Sigmoid colon (tissue), 7 donors: ENCODE measurements at places on chromosomes 4 and X. TPM values are rescaled to one million over a fixed set of nuclear protein-coding genes. Genes with fewer than 3 reads are reported as not detected.

GRCh38 chrX:148784856-148785255 lies 284.4 kb downstream of the AFF2 start:
- no peak overlapping the region for H3K27ac ChIP-seq
- no peak for DNase-seq
- no peaks in the 10 kb centered on the region for H3K4me1 ChIP-seq
- no peaks in the 10 kb centered on the region for H3K27me3 ChIP-seq

- no peak overlapping the region for H3K4me3 ChIP-seq
- no peak overlapping the region for H3K27ac ChIP-seq
- no peak for DNase-seq
- H3K27me3 ChIP-seq: no peaks in the 10 kb centered on the region
Measured at GRCh38 chr4:118846979-118847378, 11.1 kb upstream of the SEC24D start.

GRCh38 chr4:14000091-14000814 lies 372.7 kb upstream of the BOD1L1 start:
- DNase-seq: no peak
- H3K4me1 ChIP-seq: no peaks in the 10 kb centered on the region
- H3K4me3 ChIP-seq: no peak overlapping the region
- H3K27ac ChIP-seq: no peak overlapping the region
- H3K27me3 ChIP-seq: no peaks in the 10 kb centered on the region
- no peaks in the 10 kb centered on the region for H3K36me3 ChIP-seq

HDAC6 gene
- 22.2 TPM for polyA plus RNA-seq

- DNase-seq: no peak
- H3K4me1 ChIP-seq: no peaks in the 10 kb centered on the region
- no peak overlapping the region for H3K27ac ChIP-seq
Measured at GRCh38 chr4:69689599-69689998, 36.6 kb upstream of the UGT2A1 start.

S100P gene
- polyA plus RNA-seq: 110 TPM

DDIT4L gene
- not detected for polyA plus RNA-seq

EVC2 gene
- not detected for polyA plus RNA-seq

FATE1 gene
- not detected for polyA plus RNA-seq

GRCh38 chr4:16264798-16265197 lies 38.5 kb upstream of the TAPT1 start:
- no peaks in the 10 kb centered on the region for H3K27me3 ChIP-seq
- no peak for DNase-seq
- peaks cover 3% of the 10 kb centered on the region for H3K4me1 ChIP-seq
- no peaks in the 10 kb centered on the region for H3K36me3 ChIP-seq
- no peak overlapping the region for H3K27ac ChIP-seq

XK gene
- polyA plus RNA-seq: 9.3 TPM

DNA sequence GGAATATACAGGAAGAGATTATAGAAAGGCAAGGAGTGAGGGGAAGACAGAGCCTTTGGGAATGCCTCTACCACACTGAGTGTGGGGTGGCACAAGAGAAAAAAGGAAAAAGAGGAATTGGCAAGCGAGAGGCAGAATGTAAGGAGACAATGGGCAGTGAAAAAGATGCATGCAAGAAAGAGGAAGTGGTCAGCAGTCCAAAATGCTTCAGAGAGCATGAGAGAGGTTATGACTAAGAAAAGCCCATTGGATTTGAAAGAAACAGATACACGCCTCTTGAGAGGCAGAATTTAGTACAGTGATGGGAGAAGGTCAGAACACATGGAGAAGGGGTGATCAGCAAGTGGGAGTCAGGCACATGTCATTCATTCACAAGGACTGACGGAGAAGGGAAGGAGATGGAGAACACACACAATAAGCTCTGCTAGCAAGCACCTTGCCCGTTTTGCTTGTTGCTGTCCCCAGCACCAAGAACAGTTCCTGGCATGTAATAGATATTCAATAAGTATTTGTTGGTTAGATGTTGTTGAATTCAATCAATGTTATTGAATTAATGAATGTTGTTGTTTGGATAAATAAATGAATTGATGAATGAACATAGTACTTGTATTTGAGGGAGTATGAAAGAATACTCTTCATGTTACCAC lies 6.3 kb downstream of the DCHS2 start:
- no peak overlapping the region for H3K4me3 ChIP-seq
- DNase-seq: no peak

DNA sequence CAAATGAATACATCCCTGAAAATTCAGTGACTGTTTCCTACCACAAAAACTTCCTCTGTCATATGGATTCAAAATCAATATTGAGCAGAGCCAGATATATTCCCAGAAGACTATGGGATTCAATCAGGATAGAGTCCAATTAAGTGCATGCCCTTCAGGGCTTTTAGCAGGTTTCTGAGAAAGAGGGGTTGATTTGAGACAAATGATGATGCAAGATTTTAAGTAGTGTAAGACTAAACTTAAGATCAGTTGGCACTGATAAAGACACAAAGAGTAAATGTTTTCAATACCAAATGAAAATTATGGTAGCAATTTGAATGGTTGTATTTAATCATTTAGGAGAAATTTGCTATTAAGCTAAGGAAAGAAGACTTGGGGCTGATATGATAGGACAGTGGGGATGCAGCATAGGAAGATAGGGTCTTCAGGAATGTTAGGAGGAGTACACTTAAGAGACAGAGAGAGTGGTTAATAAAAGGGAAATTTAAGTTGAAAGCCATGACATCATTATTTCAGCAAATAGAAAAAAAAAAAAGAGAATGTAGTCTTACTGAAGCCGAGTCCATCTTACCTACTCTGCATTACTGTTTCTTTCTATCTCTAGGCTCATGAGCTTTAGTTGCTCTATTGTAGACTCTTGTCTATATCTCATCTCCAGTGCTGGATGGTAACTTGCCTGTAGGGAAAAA lies 32.0 kb upstream of the XK start:
- no peaks in the 10 kb centered on the region for H3K4me1 ChIP-seq
- no peaks in the 10 kb centered on the region for H3K27me3 ChIP-seq
- H3K36me3 ChIP-seq: no peaks in the 10 kb centered on the region
- H3K4me3 ChIP-seq: no peak overlapping the region

- H3K4me1 ChIP-seq: no peaks in the 10 kb centered on the region
- H3K4me3 ChIP-seq: no peak overlapping the region
- DNase-seq: no peak
- no peaks in the 10 kb centered on the region for H3K27me3 ChIP-seq
Measured at GRCh38 chrX:46961574-46962283, 49.5 kb downstream of the JADE3 start.

- H3K4me3 ChIP-seq: no peak overlapping the region
- no peaks in the 10 kb centered on the region for H3K36me3 ChIP-seq
- H3K27ac ChIP-seq: no peak overlapping the region
- DNase-seq: no peak
Measured at GRCh38 chrX:47808904-47809788, 27.6 kb upstream of the ZNF81 start.

GRCh38 chr4:121863799-121864198 lies 6.5 kb downstream of the BBS7 start:
- H3K4me3 ChIP-seq: no peak overlapping the region
- H3K27me3 ChIP-seq: no peaks in the 10 kb centered on the region
- H3K27ac ChIP-seq: no peak overlapping the region
- no peaks in the 10 kb centered on the region for H3K4me1 ChIP-seq
- no peak for DNase-seq

MMRN1 gene
- polyA plus RNA-seq: 14.6 TPM

DNA sequence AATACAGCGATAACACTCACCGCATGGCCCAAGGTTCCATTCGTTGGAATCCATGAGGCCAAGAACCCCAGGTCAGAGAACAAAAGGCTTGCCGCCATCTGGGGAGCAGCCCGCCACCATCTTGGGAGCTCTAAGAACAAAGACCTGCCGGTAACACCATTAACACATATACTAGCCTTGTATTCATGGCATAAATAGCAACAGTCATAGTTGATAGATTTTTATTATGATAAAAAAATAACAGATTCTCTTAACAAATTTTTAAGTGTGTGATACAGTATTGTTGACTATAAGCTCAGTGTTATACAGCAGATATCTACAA lies 309.4 kb downstream of the GLUD2 start:
- no peaks in the 10 kb centered on the region for H3K27me3 ChIP-seq
- H3K4me1 ChIP-seq: no peaks in the 10 kb centered on the region
- no peak for DNase-seq
- no peaks in the 10 kb centered on the region for H3K36me3 ChIP-seq
- no peak overlapping the region for H3K27ac ChIP-seq

DNA sequence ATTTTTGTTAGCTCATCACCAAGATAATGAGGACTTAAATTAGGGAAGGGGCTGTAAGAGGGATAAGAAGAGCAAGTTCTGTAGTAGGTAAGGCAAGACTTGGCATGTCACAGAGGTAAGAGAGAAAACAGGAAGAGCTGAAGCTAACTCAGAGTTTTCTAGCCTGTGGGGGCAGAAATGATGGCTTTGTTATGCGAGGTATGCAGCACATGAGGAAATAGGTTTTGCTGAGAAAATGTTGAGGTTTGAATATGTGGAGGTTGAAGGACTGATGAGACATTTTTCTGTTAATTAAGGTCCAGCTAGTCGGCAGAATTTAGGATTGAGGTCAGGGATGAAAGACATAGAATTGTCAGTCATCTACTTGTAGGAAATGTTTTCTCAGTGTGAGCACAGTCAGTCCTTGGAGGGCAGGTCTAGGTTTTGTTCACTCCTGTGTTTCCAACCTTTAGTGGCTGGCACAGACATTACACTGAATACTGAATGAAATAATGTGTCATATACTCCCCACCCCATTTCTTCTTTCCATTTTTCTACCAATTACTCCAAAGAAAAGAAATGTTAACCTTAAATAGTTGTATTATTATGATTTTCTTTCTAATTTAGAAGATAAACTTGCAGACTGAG lies 154.0 kb upstream of the AADAT start:
- no peak overlapping the region for H3K27ac ChIP-seq
- no peak for DNase-seq
- H3K27me3 ChIP-seq: no peaks in the 10 kb centered on the region

DNA sequence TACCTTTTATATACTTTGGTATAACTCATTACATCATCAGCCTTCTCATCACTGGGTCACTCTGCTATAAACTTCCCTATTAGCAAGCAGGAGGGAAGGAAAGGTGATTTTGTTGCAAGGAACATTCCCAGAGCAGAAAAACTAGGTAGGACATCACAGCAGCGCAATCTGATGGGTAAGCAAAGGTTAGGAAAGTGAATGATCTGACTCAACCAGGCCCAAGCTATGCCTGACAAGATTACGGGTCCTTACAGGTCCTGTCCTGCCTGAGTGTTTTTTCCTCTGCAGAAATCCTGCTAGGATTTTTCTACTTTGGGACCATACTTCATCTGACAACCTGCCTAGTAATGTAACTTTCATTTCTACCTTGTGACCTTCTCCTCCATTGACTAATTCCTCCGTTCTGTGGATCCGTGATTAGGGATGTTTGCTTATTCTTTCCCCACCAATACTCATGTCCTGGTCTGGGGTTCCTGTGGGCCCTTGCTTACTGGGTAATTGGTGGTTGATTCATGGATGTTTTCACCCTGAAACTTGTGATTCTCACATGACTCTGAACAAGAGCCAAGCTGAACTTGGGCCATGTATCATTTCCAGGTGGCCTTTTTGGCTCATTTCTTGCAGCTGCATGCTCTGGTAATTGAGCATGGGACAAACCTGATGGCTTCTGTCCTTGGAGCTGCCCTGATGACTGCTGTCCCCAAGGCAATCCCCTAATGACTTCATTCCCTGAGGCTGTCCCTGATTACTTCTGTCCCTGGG lies 111.9 kb upstream of the KIT start:
- H3K27ac ChIP-seq: no peak overlapping the region
- DNase-seq: no peak
- H3K27me3 ChIP-seq: no peaks in the 10 kb centered on the region
- no peak overlapping the region for H3K4me3 ChIP-seq
- no peaks in the 10 kb centered on the region for H3K36me3 ChIP-seq
- no peaks in the 10 kb centered on the region for H3K4me1 ChIP-seq

VEGFD gene
- polyA plus RNA-seq: not detected

- H3K27me3 ChIP-seq: no peaks in the 10 kb centered on the region
- H3K4me3 ChIP-seq: no peak overlapping the region
- no peak overlapping the region for H3K27ac ChIP-seq
- no peak for DNase-seq
Measured at GRCh38 chr4:2746891-2747695, 9.0 kb downstream of the TNIP2 start.

DNA sequence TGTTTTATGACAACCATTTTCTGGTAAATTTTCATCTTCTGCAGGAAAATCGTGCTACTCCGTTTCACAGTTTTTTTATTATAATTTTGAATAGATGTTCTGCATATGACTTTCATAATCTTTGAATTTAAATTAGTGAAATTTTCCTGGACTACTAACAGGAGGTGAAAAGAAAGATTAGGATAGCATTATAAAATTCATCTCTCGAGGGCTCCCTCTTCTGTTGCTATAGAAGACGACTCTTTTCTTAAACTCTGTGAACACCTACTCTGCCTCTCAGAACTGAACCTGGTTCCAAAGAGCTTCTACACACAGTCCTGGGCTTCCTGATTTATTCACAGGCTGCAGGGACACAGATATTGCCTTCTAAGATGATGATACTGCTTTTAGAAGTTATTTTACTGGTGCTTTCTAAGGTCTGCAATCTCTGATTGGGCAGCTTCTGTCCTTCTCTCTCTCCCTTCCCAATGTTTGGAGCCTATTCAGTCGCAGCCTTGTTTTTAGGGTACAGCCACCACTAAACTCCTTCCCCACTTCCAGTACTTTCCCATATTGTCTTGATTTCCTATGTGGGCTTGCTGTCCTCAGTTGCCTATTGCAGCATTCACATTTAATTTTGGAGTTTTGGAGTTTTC lies 10.1 kb upstream of the SAP30 start:
- no peaks in the 10 kb centered on the region for H3K27me3 ChIP-seq
- no peak overlapping the region for H3K27ac ChIP-seq
- H3K4me3 ChIP-seq: no peak overlapping the region
- no peak for DNase-seq
- H3K36me3 ChIP-seq: no peaks in the 10 kb centered on the region
- H3K4me1 ChIP-seq: no peaks in the 10 kb centered on the region

HTRA3 gene
- polyA plus RNA-seq: 3.6 TPM

ADGRG4 gene
- polyA plus RNA-seq: not detected

DNA sequence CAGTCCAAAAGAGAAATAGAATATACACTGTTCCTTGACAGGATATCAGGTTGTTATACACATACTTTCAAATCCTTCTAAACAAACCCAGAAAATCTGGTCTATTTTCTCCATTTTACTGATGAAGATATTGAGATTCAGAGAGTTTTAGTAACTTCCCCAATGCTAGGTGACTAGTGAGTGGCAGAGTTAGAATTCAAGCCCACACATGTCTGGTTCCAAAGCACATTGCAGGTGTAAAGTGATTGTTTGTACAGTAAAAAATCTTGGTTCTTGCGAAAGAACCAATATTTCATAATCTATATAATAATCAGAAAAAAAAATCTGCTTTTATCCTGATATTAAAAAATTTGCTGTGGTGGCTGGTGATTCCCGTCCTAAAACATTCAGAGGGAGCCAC lies 39.5 kb upstream of the EMCN start:
- H3K27ac ChIP-seq: no peak overlapping the region
- DNase-seq: no peak
- no peak overlapping the region for H3K4me3 ChIP-seq
- H3K4me1 ChIP-seq: peaks cover 9% of the 10 kb centered on the region

- no peak for DNase-seq
- no peaks in the 10 kb centered on the region for H3K27me3 ChIP-seq
- H3K4me3 ChIP-seq: no peak overlapping the region
- no peaks in the 10 kb centered on the region for H3K4me1 ChIP-seq
- H3K36me3 ChIP-seq: no peaks in the 10 kb centered on the region
Measured at GRCh38 chr4:80586716-80587115, 251.2 kb downstream of the CFAP299 start.

- no peaks in the 10 kb centered on the region for H3K27me3 ChIP-seq
- no peak overlapping the region for H3K27ac ChIP-seq
- H3K4me1 ChIP-seq: no peaks in the 10 kb centered on the region
- no peak overlapping the region for H3K4me3 ChIP-seq
Measured at GRCh38 chrX:136643243-136643642, 4.7 kb upstream of the CD40LG start.
